Memory B cell (primary cell): ENCODE measurements at places on chromosomes 13 and 19.

DNA sequence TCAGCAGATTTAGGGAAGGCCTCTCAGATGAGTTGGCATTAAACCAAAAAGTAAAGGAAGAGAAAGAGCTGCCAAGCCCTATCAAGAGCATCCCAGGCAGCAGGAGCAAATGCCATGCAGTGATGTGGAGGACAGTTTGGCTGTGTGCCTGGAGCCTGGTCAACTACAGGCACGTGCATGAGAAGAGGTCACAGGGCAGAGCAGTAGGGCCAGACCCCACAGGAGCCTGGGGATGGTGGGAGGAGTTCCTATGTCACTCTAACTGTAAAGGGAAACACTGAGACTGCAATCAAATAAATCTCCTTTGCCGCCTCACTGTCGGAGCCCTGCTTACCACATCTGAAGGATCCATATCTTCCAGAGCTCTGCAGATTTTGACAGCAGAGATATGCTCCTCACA lies 240.5 kb downstream of the ENOX1 start:
- peaks cover 4% of the 10 kb centered on the region for H3K27me3 ChIP-seq
- no peak overlapping the region for H3K4me3 ChIP-seq
- no peak overlapping the region for H3K27ac ChIP-seq
- H3K36me3 ChIP-seq, result no peaks in the 10 kb centered on the region
- DNase-seq, result no peak

DNA sequence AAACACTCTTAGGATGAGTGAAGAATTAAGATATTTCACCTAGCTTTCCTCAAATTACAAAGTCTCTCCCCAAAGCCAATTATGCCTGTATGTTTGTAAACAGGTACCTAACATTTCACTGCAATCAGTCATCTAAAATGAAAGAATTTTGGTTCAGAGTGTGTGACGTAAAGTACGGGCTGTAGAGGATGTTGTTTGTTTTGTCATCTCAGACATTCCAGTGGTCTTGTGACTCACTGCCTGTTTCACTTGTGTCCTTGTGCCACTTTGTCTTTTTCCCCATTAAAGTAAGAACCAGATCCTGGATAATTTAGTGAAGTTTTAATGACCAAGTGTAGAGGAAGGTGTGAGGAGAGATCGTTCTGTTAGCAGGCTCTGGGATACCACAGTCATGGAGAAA lies 28.6 kb upstream of the EID2 start:
- peaks cover 1% of the 10 kb centered on the region for H3K36me3 ChIP-seq
- no peak overlapping the region for H3K4me3 ChIP-seq
- H3K27me3 ChIP-seq, result peaks cover 12% of the 10 kb centered on the region
- DNase-seq, result no peak
- no peak overlapping the region for H3K27ac ChIP-seq
- no peaks in the 10 kb centered on the region for H3K4me1 ChIP-seq

DNA sequence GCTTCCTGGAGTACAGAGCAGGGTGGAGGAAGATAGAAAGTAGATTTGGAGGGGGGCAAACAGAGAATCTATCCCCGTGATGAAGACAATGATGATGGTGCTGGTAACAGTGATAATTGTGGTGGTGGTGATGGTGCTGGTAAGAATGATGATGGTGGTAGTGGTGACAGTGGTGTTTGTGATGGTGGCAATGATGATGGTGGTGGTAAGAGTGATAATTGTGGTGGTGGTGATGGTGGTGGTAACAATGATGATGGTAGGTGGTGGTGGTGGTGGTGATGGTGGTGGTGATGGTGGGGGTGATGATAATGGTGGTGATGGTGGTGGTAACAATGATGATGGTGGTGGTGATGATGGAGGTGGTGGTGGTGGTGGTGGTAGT lies 169.8 kb downstream of the TSHZ3 start:
- H3K4me3 ChIP-seq, result no peak overlapping the region
- DNase-seq, result no peak

DNA sequence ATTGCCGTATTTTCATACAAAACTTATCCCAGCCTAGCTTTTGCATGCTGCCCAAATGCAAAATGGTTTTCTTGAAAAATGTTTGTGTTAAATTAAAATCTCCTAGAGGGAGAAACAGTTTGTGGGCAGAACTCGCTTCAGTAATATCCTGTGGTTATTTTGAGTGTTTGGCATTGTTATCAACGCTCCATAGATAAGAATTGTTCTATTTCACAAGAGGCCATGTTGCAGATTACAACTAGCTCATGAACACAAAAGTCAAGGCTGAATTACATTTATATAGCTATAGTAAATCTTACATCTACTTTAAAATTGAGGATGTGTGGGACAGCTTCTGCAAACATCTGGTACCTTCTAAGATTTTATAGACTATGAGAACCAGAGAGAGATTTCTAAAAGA lies 447.9 kb downstream of the DCT start:
- H3K4me3 ChIP-seq, result no peak overlapping the region
- no peak overlapping the region for H3K27ac ChIP-seq
- H3K36me3 ChIP-seq, result no peaks in the 10 kb centered on the region
- no peaks in the 10 kb centered on the region for H3K27me3 ChIP-seq

GRCh38 chr13:113086031-113086750 lies 19.4 kb upstream of the F7 start:
- H3K27ac ChIP-seq, result no peak overlapping the region
- H3K4me3 ChIP-seq, result no peak overlapping the region
- H3K36me3 ChIP-seq, result peaks cover 3% of the 10 kb centered on the region
- no peak for DNase-seq
- no peaks in the 10 kb centered on the region for H3K4me1 ChIP-seq

DNA sequence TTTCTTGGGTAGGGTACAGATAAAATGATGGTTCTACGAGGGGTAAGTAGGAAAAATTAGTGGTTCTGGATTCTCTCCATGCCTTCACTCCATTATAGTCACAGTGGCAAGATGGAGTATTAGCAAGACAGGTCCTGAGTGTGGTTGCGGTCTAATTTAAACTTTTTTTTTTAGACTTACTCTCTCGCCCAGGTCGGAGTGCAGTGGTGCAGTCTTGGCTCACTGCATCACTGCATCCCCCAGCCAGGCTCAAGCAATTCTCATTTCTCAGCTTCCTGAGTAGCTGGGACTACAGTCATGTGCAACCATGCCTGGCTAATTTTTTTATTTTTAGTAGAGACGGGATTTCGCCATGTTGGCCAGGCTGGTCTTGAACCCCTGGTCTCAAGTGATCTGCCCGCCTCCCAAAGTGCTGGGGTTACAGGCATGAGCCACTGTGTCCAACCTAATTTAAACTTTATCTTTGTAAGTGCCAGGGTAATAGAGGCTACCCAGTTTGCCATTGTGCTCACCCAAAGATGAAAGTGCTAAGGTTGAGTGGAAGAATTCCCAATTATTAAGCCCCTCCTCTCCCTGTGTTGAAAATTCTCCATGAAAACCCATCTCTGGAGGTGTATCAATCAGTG lies 135.6 kb downstream of the TM9SF2 start:
- peak overlapping the region; percentile 37 for H3K4me3 ChIP-seq
- no peaks in the 10 kb centered on the region for H3K27me3 ChIP-seq
- no peak for DNase-seq
- H3K36me3 ChIP-seq, result peaks cover 11% of the 10 kb centered on the region
- peaks cover 16% of the 10 kb centered on the region for H3K4me1 ChIP-seq
- H3K27ac ChIP-seq, result peak overlapping the region; percentile 25

DNA sequence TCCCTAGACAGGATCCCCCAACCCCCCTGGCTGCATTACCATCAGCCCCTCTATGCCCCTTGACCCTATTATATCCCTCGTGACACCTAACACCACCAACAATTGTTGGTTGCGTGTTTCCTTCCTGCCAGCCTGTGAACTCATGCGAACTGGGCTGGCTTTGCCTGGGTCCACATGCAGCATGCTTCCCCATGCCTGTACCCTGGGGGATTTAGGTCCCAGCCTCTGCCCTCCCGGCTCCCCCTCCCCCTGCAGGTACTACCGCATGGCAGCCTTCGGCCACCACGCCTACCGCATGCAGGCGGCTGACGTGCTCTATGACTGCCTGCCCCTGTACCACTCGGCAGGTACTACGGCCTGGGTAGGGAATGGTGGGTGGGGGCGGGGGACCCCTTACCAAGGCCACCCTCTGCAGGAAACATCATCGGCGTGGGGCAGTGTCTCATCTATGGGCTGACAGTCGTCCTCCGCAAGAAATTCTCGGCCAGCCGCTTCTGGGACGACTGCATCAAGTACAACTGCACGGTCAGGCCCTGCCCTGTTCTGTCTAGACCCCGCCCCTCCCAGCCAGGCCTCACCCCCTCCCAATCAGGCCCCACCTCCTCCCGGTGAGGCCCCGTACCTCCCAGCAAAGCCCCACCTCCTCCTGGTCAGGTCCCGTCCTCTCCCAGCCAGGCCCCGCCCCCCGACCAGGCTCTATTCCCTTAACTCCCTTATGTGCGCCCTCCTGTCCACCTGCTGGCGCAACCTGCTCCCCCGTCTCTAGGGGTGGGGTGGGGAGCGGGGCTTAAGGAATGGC lies 18.5 kb downstream of the SLC27A1 start:
- DNase-seq, result peak; percentile 34
- peaks cover 15% of the 10 kb centered on the region for H3K4me1 ChIP-seq
- no peak overlapping the region for H3K27ac ChIP-seq

- H3K4me1 ChIP-seq, result peaks cover 29% of the 10 kb centered on the region
- H3K36me3 ChIP-seq, result peaks cover 7% of the 10 kb centered on the region
- H3K27ac ChIP-seq, result peak overlapping the region; percentile 36
- no peaks in the 10 kb centered on the region for H3K27me3 ChIP-seq
- no peak for DNase-seq
Measured at GRCh38 chr19:18648973-18649315, 12.1 kb downstream of the KLHL26 start.

- no peaks in the 10 kb centered on the region for H3K4me1 ChIP-seq
- no peak overlapping the region for H3K4me3 ChIP-seq
- DNase-seq, result no peak
- H3K36me3 ChIP-seq, result peaks cover 12% of the 10 kb centered on the region
Measured at GRCh38 chr13:32126278-32126677, 94.7 kb downstream of the FRY start.
